Breast epithelium (tissue), 4 donors: ENCODE measurements at places on chromosomes 2 and 18. TPM values are rescaled to one million over a fixed set of nuclear protein-coding genes. Genes with fewer than 3 reads are reported as not detected.

GRCh38 chr2:12006850-12007249 lies 260.4 kb downstream of the LPIN1 start:
- no peaks in the 10 kb centered on the region for H3K27me3 ChIP-seq
- no peak overlapping the region for H3K4me3 ChIP-seq

- H3K27ac ChIP-seq, result no peak overlapping the region
- H3K36me3 ChIP-seq, result no peaks in the 10 kb centered on the region
- DNase-seq, result no peak
- H3K4me1 ChIP-seq, result no peaks in the 10 kb centered on the region
- H3K4me3 ChIP-seq, result no peak overlapping the region
- H3K27me3 ChIP-seq, result no peaks in the 10 kb centered on the region
Measured at GRCh38 chr18:41134426-41134825, 820.6 kb upstream of the PIK3C3 start.

DNA sequence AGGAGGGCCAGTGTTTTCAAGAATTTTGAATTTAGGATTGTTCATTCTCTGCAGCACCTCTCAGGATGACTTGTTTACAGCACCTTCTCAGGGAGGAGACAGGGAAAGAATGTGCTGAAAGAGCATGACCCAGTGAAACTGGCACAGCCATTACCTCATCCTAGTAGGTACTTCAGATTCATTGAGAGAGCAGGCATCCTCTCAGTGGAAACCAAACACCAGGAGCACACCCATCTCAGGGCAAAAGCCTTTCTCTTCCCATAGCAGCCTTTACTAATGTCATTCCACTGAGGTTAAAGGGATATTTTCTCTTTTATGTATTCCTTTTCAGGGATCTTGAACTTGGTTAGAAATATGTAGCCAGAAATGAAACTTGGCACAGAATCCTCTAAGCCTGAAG lies 2.6 kb downstream of the MAP2 start:
- DNase-seq, result peak; percentile 34
- H3K4me3 ChIP-seq, result no peak overlapping the region
- H3K27ac ChIP-seq, result peak overlapping the region; percentile 33
- H3K4me1 ChIP-seq, result no peaks in the 10 kb centered on the region
- no peaks in the 10 kb centered on the region for H3K36me3 ChIP-seq
- H3K27me3 ChIP-seq, result no peaks in the 10 kb centered on the region

- no peak for DNase-seq
- H3K27me3 ChIP-seq, result no peaks in the 10 kb centered on the region
- H3K4me3 ChIP-seq, result no peak overlapping the region
- no peaks in the 10 kb centered on the region for H3K4me1 ChIP-seq
Measured at GRCh38 chr18:58632552-58632951, 3.7 kb upstream of the ALPK2 start.

DNA sequence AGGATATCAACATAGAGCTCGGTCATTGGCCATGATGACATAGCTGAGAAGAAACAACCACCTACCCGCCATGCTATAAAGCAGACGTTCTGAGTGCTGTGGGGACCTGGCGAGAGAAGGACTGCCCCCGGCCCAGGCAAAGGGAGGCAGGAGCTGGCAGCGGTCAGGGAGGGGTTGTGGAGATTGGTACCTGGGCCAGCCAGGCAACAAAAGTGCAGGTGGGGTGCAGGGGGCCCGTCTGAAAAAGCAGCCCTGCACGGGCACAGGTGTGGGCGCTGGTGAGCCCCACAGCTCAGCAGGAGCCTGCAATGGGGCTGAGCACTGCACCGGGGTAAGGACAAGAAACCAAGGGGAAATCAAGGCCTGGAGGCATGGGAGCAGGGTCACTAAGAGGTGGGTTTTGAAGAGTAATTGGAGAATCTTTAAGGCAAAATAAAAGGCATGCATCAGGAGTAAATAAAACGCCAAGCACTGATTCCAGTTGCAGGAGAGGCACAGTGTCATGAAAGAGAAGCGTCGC lies 464.0 kb downstream of the EIPR1 start:
- DNase-seq, result no peak
- H3K4me1 ChIP-seq, result no peaks in the 10 kb centered on the region
- H3K36me3 ChIP-seq, result no peaks in the 10 kb centered on the region
- no peak overlapping the region for H3K4me3 ChIP-seq
- H3K27me3 ChIP-seq, result no peaks in the 10 kb centered on the region

DNA sequence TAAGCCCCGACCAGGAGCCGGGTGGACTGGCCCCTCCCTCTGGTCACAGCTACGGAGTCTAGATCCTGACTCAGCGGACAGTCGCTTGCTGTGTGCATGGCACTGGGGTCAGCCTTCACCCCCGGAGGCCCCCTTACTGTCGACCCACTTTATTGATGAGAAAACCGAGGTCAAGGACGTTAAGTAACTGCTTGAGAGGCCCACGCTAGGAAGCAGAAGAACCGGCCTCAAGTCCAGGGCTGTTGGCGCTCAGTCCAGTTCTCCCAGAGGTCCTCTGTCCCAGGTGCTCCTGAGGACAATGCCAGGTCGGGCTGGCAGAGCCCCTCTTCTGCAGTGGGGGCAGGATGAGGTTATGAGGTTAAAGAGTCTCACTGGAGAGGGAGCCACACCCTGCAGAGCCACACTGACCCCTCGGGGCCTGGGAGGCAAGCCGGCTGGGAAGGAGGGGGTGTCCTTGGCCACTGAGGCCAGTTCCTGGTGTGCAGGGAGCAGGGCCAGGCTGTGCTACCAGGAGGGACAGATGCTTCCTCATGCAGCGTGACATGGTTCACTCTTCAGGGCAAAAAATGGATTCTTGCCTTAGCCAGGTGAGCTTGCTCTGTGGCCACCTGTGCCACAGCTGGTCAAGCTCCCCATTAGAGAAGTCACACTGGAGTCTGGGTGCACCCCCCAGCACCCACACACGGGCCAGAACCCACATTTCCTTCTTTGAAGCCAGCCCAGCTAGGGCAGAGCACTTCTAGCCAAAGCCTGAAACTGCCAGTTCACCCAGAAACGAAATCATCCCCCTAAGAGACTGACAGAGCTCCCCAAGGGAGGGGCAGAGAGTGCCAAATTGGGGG lies 47.3 kb upstream of the HPCAL1 start:
- H3K4me3 ChIP-seq, result no peak overlapping the region
- H3K27ac ChIP-seq, result no peak overlapping the region
- H3K27me3 ChIP-seq, result no peaks in the 10 kb centered on the region
- H3K36me3 ChIP-seq, result no peaks in the 10 kb centered on the region

DNA sequence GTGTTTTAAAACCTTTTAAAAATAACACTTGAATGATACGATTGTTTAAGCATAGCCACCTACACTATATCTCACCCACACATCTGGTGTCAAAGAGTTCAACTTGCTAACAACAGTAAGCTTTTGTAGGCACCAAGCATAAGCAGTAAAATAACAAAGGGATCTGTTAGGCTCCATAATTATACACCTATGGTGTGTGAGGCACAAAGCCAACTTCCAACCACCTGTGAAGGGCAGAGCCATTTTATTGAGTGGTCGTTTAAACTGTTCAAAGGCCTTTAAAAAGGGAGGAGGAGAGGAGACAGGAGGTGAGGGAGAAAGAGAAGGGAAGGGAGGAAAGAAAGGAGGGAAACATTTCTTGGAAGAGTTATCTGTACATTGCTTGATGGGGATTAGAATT lies 27.9 kb downstream of the NEMP2 start:
- peaks cover 6% of the 10 kb centered on the region for H3K4me1 ChIP-seq
- H3K4me3 ChIP-seq, result no peak overlapping the region
- DNase-seq, result no peak
- H3K36me3 ChIP-seq, result no peaks in the 10 kb centered on the region

DNA sequence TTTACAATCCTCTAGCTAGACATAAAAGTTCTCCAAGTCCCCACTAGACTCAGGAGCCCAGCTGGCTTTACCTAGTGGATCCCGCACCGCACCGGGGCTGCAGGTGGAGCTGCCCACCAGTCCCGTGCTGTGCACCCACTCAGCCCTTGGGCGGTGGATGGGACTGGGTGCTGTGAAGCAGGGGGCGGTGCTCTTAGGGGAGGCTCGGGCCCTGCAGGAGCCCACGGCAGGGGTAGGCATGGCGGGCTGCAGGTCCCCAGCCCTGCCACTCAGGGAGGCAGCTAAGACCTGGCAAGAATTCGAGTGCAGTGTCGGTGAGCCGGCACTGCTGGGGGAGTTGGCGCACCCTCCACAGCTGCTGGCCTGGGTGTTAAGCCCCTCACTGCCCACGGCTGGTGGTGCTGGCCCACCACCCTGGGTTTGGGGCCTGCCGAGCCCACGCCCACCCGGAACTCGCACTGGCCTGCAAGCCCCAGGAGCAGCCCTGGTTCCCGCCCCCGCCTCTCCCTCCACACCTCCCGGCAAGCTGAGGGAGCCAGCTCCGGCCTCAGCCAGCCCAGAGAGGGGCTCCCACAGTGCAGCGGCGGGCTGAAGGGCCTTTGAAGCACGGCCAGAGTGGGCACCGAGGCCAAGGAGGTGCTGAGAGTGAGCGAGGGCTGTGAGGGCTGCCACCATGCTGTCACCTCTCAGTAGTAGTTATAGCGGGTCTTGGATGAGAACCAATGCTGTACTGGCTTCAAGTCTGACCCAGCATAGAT lies 255.2 kb downstream of the CDH7 start:
- DNase-seq, result no peak
- no peaks in the 10 kb centered on the region for H3K27me3 ChIP-seq
- H3K27ac ChIP-seq, result no peak overlapping the region
- no peak overlapping the region for H3K4me3 ChIP-seq

GRCh38 chr2:162244541-162245031 lies 1.3 kb upstream of the FAP start:
- H3K36me3 ChIP-seq, result no peaks in the 10 kb centered on the region
- no peak overlapping the region for H3K4me3 ChIP-seq
- no peak for DNase-seq
- H3K27ac ChIP-seq, result peak overlapping the region; percentile 77
- H3K4me1 ChIP-seq, result no peaks in the 10 kb centered on the region

DNA sequence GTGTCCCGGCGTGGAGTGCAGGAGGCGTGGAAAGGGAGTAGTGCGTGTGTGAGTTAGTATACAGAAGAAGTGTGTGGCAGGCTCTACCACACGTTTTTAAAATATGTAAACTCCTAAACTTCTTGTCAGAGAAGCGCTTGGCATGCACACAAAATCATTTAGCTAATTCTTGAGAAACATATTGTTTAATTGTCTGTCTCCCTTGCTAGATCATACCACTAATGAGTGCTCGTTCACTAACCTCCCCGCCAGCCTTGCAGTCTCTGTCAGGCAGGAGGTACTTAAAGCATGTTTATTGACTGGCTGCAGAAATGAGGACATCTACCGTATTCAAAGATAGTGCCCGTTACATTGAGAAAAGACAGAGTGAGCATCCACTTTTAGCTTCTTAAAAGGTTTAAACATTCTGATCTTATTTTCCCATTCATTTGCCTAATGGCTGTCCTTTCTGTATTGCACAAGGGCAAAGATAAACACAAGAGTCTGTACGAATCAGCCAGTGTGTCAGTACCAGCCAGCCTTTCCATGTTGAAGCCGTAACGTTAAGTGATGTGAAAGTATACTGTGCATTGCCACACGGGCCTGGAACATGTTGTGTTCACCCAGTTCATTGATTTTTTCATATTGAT lies 41.4 kb downstream of the TRAPPC12 start:
- H3K27me3 ChIP-seq, result no peaks in the 10 kb centered on the region
- H3K27ac ChIP-seq, result no peak overlapping the region
- DNase-seq, result no peak
- H3K4me3 ChIP-seq, result no peak overlapping the region
- H3K4me1 ChIP-seq, result no peaks in the 10 kb centered on the region
- peaks cover 4% of the 10 kb centered on the region for H3K36me3 ChIP-seq

DNA sequence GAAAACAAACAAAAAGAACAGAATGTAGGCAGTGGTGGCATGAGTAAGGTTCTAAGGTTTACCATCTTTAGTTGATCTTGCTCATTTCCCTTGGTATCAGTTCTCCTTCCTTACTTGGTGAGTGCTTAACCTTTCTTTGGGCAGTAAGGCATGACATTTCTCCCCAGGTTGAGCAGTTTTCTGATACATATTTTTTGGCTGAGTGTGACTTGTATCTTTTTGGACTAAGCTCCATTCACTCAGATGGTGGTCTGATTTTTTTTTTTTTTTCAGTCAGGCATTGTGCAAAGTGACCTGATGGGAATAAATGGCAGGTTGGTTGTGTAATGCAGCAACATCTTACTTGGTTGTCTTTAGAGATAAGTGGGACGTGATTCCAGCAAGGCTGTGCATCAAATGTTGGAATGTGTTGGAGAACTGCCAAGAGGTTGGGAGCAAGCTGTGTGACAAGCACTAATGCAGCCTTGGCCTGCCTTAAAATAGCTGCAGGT lies 15.1 kb downstream of the SPTBN1 start:
- no peaks in the 10 kb centered on the region for H3K27me3 ChIP-seq
- peak overlapping the region; percentile 56 for H3K27ac ChIP-seq
- no peak for DNase-seq

DNA sequence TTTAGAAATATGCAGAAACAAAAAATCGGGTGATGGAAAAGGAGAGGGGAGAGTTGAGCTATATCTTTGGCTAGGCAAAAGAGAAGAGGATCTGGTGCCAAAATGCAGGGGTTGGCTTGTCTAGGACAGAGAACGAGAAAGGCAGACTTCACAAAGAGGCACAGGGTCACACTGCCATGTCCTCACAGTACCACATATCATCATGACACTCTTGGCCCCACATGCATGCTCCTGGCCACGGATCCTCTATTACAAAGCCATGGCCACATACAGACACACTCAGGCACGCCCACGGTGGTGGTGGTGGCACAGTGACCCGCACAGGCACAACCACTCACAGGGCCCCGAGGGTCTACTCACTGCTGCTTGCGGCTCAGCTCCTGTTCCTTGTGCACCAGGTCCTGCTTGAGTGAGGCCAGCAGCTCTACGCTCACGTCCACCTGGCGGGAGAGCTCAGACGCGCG lies 15.9 kb downstream of the FBXO41 start:
- DNase-seq, result no peak
- H3K4me1 ChIP-seq, result peaks cover 5% of the 10 kb centered on the region
- no peak overlapping the region for H3K27ac ChIP-seq
- H3K36me3 ChIP-seq, result no peaks in the 10 kb centered on the region

DNA sequence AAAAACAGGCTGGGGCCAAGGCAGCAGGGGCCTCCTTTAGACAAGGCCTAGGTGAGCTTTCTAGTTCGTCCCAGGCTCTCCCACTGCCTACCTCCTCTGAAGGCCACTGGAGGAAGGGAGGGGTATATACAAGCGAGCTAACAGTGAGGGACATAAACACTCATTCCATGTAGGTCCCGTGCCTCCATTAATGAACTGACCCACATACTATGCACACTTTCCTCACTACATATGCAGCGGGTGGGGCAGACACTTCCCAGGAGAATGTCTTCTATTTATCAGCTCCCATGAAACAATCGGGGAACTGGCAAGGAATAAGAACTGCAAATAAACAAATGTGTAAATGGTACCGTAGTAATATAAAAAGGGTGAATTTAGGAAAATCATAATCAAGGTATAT lies 336.5 kb downstream of the NBAS start:
- H3K27me3 ChIP-seq, result no peaks in the 10 kb centered on the region
- H3K4me3 ChIP-seq, result no peak overlapping the region
- DNase-seq, result no peak
- H3K27ac ChIP-seq, result no peak overlapping the region
- H3K4me1 ChIP-seq, result no peaks in the 10 kb centered on the region
- H3K36me3 ChIP-seq, result no peaks in the 10 kb centered on the region

GRCh38 chr2:153443106-153443505 lies 35.5 kb downstream of the RPRM start:
- no peak overlapping the region for H3K4me3 ChIP-seq
- H3K36me3 ChIP-seq, result no peaks in the 10 kb centered on the region
- no peak for DNase-seq
- no peaks in the 10 kb centered on the region for H3K4me1 ChIP-seq
- no peak overlapping the region for H3K27ac ChIP-seq
- no peaks in the 10 kb centered on the region for H3K27me3 ChIP-seq

The UGT1A9 gene
- total RNA-seq, result not detected

The SLC39A6 gene
- total RNA-seq, result 44.8 TPM

The SIGLEC15 gene
- 1.5 TPM for total RNA-seq
